ENCODE measurements at places on chromosomes 2 and 18.
A peak's percentile ranks its signal among the peaks of the same experiment; 100 is the strongest.

DNA sequence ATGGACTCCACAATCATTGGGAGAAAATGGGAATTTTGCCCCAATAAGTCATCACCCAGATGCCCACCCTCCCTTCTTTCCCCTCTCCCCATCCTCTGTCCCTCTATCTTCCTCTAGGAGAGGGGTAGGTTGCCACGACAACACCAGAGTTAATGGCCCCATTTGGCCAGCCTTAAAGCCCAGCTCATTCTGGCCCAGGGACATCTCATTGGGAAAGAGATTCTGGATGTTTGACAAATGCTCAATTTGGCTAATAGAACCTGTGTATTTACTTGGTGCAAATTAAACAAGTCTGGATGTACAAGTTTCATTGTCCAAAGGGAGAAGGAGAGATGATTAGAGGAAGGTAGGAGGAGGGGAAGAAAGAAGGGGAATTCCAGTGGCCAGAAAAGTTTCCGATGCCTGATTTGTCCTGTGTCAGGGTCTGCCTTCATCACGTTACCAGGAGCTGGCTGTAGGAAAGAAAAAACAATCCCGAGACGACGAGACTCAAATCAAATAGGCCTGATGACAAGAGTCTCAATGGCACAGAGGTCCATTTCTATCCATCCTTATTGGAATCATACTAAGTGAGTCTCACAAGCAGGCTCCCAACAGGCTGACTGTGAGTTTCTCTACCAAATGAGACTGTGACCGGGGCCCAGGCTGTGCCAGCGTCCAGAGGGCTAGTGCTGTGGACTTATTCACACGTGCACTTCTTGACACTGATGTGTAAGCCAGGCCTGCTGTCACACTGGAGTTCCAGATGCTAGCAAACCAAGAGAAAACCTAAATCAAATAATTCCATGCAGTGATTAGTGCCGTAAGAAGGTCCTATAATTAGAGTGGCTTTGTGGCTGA, 265.2 kb upstream of the APCDD1 start:
- DNase-seq = no peak

- no peak for DNase-seq
These were observed 54.2 kb downstream of the COMMD1 start for GRCh38 chr2:61959381-61960293.

DNA sequence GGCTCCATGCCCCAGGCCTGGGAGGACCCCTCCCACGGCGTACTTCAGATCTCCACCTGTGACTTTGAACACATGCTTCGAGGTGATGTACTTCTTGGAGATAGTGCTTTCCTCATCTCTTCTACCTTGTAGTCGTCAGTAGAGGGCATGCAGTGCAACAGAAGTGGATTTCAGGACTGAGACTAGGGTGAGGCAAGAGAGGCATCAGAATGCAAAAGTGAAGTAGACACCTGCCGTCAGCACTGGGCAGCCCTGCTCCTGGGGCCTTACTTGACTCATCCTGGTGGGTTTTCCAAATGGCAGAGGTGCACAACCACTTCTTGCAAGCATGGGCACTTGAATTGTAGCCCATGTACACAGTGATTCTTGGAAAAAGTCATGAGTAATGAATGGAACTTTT, 258.8 kb downstream of the NEDD4L start:
- no peak for DNase-seq

- DNase-seq = no peak
These were observed 12.7 kb upstream of the ARID5A start for GRCh38 chr2:96523659-96524481.

DNA sequence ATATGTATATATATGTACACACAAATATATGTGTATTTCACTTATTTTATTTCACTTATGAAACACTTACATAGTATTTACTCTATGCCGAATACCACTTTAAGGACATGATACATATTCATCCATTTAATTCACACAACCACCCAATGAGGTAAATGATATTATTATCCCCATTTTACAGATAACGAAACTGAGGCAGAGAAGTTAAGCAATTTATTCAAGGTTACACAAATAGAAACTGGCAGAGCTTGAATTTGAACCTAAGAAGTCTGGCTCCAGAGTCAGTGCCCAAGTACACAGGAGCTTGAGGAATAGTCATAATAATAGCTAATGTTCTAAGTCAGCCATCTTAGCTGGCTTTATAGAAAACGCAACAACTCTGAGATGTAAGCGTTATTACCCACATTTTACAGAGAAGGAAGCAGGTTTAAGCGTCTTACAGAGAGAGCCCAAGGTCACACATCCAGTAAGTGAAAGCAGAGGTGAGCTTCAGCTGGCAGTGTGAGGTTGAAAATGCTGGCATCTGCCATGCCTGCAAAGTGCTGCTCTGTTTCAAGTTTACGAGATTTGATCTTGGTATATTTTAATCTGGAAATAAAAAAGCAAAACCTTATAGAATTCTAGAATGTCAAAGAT, 326.9 kb downstream of the LPIN1 start:
- no peak for DNase-seq

GRCh38 chr18:46429649-46430224, 227.3 kb downstream of the LOXHD1 start:
- no peak for DNase-seq

- no peak for DNase-seq
These were observed 45.8 kb downstream of the MBP start for GRCh38 chr18:77086656-77087392.

- DNase-seq = no peak
These were observed 25.3 kb upstream of the STEAP3 start for GRCh38 chr2:119198240-119198840.

DNA sequence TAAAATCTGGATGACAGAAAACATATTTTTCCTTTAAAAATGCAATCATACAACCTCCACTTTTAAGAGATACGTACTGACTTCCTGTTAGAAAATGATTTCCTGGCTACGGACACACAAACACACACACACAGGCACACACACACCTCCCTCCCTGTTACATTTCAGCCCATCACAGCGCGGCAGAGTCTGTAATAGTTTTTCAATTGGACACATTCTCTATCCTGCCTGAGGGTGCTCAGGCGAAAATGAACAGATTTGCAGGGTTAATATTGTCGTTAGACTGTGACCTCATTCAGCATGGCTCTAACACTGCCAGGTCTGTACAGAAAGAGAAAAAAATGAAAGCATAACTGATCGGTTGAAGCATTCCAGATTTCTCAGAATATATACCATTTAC, 45.0 kb downstream of the KCTD1 start:
- peak; percentile 26 for DNase-seq

- DNase-seq = peak; percentile 11
These were observed 125.7 kb upstream of the SNTG2 start for GRCh38 chr2:824954-825353.

DNA sequence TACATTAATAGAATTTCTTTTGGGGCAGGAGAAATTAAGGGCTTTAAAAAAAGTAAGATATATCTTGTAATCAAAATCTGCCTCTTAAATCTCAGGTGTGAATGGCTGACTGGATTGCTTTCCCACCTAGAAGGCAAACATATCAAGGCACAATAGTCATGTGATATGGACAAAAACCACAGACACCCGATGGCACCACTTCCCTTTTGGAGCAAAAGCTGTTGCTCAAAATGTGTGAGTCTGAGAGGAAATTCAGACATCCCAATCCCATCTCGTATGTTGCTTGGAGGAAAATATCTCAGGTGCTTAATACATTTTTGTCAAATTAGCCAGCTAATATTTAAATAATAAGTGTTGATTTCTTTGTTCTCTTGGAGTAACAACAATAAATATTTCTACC, 120.7 kb downstream of the KCNF1 start:
- no peak for DNase-seq

DNA sequence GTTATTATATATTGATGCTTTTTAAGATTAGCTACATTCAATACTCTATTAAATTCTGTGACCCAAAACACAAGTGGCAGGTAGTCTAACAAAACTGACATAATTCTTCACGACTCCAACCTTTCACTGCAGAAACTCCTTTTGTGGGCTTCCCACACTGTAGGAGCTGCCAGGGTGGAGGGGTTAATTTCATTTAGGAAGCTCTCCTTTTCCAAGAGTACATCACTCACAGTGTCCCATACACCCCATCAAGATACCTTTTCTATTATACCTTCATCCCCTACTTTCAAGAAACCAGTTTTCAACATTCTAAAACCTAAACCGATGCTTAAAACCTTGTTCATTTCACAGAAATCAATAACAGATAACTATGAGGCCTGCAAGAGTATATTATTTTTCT, 825 bp downstream of the THUMPD2 start:
- DNase-seq = no peak

DNA sequence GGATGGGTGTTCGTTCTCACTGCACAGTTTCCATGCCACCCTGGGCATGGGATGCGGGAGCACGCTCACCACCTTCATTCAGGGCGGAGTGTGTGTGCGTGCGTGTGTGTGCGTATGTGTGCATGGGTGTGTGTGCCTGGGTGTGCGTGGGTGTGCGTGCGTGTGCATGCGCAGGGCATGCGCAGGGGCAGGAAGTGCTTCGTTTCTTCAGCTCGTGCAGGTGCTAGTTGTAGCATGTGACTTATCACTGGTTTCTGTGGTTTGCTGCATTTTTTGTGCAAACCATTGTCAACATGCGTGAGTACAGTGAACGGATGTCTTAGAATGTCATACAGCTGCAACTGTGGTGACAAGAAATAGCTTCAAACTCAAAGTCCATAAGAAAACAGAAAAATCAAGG, 179.5 kb downstream of the PTGR3 start:
- DNase-seq = no peak

DNA sequence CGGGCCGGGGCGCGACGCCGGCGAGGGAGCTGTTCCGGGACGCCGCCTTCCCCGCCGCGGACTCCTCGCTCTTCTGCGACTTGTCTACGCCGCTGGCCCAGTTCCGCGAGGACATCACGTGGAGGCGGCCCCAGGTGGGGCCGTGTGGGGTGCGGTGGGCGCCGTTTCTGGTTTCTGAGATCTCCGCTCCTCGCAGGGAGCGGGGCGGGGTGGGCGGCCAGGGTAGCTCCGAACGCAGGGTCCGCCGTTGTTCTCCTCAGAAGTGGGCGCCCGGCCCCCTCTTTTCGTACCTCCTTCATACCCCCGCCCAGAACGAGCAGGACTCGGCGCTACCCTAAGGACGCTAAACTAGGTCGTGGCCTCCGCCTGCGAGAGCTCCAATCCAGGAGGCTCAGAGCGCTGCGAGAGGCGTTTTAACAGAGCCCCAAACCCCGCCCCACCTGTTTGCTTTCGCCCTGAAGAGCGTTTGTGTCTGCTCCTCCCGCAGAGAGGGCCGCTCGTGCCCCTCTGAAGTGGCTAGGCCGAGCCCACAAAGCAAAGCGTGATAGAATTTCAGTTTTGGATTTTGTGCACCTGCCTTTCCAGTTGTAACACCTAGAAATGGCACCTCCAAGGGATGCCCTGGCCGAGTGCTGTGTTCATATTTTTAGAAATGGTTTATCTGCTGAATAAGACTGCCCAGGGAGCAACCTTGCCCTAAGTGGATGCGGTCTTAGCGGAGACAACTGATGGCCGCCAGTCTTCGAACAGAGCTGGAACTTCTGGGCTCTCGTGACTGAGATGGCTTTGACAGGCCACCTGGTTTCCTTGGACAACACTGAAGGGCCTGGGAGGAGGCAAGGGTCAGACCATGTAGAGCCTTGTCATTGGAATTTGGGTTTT, 626 bp downstream of the CAPN10 start:
- no peak for DNase-seq

- DNase-seq = no peak
These were observed 117.3 kb downstream of the MSH2 start for GRCh38 chr2:47520302-47520630.

Measured in brain (organoid and tissue), 16 donors.